Activated CD4-positive, CD25-positive, alpha-beta regulatory T cell treated with anti-CD3 and anti-CD28 coated beads, Interleukin-2, amount 50 U/mL, for 72 hours (primary cell): ENCODE measurements at places on chromosomes 4 and X.

DNA sequence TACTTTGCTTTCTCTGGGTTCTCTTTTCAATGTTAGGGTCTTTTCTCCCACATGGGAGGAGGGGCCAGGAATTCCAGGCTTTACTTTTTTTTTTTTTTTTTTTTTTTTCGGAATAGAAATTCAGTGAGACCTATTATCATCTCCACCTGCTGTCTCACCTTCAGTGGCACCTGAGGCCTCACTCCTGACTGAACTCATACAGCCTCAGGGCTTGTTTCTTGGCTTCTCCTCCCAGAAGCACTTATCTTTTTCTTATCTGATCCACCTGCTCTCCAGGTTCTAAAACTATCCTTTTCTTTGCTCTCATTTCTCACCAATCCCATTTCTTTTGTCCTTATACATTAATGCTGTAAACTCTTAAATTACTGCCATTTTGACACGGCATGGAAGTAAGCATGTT lies 117.3 kb upstream of the PPP3CA start:
- no peak for DNase-seq

DNA sequence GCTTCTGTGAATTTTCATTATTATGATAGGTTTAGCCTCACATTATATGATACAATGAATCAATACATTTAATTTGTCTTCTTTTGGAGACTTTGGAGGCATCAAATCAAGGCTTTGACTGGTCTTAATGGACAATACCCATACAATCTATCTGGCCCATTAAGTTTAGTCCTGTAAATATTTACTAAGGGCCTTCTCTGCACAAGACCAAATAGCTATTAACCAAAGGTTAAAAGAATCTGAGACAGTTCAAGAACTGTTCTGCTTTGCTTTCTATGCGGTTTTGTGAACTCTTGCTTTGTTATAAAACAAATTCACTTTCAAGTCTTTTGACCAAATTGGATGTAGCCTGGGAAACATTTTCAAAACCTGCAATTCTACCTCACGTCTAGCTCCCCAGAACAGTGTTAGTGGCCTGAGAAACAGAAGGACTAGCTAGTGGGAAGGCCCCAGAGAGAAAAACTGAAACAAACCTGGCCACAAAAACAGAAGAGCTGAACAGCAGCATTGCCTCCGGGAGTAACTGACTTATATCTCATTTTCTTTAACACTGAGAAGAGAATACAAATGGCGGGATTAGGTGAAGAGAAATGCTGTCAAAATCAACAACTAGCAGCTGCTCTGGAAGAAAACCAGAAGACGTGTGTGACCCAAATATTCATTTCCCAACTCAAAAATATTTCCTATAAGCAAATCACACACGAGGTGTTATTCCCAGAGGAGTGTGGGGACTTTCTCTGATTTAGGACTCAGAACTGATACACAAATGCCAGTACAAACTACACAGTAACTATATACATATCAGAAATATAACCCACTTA lies 548 bp downstream of the TLR1 start:
- no peak for DNase-seq

DNA sequence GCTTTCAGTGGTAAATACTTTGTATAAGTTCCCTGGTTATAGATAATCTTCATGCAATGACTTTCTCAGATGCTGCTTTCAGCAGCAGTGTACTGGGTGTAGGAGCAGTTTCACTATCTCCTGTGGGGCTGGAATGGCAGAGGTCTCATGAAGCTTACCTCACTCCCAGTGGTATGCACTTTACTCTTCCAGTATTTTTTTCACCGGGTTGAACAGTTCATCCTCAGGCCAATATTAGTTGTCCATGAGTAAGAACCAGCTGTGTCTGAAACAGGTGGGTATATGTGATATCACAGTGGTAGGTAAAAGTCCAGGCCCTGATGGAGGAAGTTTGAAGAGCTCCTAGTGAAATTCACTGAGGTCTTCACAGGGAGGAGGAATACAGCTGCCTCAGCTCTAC lies 351.5 kb upstream of the EMCN start:
- no peak for DNase-seq

- no peak for DNase-seq
Measured at GRCh38 chr4:129140521-129140920, 44.6 kb downstream of the C4orf33 start.

DNA sequence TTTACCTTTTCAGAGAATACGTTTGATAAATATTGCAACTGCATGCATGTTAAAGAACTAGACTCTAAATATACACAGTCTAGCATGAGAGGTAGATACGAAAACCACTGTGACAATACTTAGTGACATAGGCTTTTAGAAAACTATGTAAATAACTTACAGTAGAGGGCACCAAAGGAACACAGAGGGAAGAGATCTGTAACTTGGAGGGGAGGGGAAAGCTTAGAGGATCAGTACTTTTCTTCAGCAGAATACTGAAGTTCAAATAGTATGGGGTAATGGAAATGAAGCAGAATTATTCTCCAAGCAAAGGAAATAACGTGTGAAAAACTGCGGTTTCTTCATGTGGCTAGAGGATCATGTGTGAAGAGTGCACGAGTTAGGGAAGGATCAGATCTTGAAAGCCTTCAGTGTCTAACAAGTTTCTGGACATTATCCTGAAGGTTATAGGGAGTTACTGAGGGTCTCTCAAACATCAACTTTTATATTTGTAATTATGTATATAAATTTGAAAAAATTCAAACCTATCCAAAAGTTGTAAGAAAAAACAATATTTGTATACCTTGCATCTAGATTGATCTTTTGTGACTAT lies 264.3 kb downstream of the NPFFR2 start:
- DNase-seq = no peak

DNA sequence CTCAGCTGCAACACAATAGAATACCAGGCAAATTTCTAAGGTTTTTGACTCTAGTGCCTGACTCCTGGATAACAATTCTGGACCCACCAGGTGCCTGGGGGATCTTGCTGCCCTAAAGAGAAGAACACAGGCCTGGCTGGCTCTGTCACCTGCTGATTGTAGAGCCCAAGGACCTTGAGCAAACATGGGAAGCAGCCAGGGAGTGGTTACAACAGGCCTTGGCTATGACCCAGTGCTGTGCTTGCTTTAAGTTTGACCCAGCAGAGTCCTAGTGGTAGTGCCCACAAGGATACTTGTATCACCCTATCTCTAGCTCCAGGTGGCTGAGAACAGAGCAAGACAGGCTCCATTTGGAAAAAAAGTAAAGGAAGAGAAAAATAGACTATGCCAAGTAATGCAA lies 176.8 kb upstream of the DCAF12L2 start:
- no peak for DNase-seq

GRCh38 chr4:79872738-79873137 lies 200.3 kb downstream of the ANTXR2 start:
- DNase-seq = no peak

DNA sequence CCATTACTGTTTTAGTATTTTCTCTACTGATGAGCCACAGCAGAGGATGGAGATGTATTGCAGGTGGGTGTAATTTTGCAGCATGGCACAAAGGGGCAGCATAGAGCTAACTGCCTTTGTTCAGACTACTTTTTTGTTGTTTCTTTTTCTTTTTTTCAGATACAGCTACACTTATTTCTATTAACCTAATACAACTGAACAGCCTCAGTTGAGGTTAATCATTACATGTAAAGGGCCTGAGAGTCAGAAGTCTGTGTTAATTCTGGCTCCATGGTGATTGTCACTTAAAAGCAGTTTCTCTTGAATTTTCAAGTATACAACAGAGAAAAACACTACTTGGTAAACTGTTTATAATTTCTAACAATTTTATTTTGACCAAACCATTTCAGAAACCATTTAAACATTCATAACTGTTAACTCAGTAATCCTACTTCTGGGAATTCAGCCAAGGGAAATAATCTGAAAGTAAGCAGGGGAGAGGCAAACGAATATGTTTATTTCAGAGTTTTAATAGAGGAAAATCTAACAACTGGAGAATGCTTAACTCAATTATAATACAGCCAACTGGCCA lies 13.9 kb upstream of the PPEF2 start:
- no peak for DNase-seq

GRCh38 chr4:145935253-145936141 lies 3.1 kb downstream of the ZNF827 start:
- DNase-seq = no peak
